H9 (cell line): ENCODE measurements at places on chromosomes 3 and 15. TPM values are rescaled to one million over a fixed set of nuclear protein-coding genes. Genes with fewer than 3 reads are reported as not detected.

GRCh38 chr3:141971571-141971970 is 95.1 kb downstream of the ATP1B3 start:
- DNase-seq: no peak

The COMMD4 gene
- 146 and 159 TPM in 2 replicates for total RNA-seq

- DNase-seq: no peak
Measured at GRCh38 chr15:34336991-34337556, 507 bp downstream of the SLC12A6 start.

DNA sequence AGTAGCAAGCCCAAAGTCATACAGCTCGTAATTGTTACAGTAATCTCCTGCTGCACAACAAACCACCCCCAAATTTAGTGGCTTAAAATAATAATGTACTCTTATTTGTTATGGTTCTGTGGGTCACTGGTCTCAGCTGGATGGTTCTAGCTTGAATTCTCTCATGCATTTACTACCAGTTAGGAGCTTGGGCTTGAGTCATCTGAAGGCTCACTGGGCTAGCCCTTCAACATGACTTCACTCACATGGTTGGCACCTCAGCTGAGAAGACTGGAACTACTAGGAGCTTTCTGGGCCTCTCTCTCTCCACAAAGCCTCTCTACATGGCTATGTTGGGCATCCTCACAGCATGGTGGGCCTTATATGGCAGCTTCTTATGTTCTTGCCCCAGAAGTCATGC is 12.5 kb downstream of the PCOLCE2 start:
- DNase-seq: no peak

DNA sequence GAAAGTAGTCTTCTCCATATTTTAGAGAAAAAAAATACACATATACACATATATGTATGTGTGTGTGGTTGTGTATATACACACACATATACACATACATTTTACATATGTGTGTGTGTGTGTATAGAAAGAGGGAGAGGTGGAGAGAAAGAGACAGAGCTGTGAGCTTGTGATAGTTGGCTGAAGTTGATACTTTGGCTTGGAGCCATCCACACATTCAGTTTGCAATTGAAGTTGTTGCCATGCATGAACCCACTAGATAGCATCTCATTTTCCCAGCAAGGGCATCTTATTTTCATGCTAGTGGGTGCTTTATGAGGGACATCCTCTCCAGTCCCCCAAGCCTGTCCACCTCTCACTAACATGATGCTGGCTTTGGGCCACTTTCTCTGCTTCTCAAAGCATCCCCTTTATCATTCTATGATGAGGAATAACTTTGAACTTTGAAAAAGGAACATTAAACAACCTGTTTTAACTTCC is 228.6 kb downstream of the ZNF621 start:
- no peak for DNase-seq

The ZSCAN2 gene
- 28.4 and 31.2 TPM in 2 replicates for total RNA-seq

The CFAP91 gene
- 2.2 and 2.3 TPM in 2 replicates for total RNA-seq

- DNase-seq: no peak
Measured at GRCh38 chr3:16320711-16321110, 55.7 kb downstream of the OXNAD1 start.

The GOLGA8T gene
- total RNA-seq: 0.53 TPM in 1 of 2 replicates, not detected in the other

DNA sequence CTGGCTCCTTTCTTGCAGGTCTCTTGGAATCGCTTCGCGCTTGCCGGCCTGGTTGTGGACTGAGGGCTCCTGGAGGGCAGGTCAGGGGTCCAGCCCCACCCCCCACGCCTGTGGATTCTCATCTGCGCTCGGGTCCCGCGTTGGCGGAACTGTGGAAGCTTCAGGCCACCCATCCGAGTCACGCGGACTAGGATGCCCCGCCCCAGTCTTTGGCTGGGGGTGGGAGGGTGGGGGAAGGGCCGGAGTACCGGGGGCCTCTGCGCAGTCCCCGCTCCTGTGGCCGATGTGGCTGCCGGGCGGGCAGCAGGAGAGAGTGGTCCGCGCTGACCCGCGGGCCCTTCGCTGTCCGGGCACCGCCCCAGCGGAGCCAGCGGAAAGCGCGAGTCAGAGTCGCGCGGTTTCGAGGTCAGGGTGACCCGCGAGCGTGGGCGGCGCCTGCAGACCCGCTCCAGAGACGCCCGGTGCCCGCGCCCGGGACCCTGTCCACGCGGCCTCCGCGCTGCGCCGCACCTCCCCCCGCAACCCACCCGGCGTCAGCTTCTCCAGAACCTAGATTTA is 114.2 kb downstream of the KLF13 start:
- DNase-seq: no peak

- no peak for DNase-seq
Measured at GRCh38 chr3:58072052-58072762, 64.0 kb downstream of the FLNB start.

GRCh38 chr3:86969500-86970189 is 21.3 kb downstream of the VGLL3 start:
- DNase-seq: peak; percentile 51

The CLEC3B gene
- total RNA-seq: not detected in 2 replicates

The CLDN11 gene
- total RNA-seq: 1.7 and 2.4 TPM in 2 replicates

The ESYT3 gene
- total RNA-seq: 5.9 and 6.3 TPM in 2 replicates

DNA sequence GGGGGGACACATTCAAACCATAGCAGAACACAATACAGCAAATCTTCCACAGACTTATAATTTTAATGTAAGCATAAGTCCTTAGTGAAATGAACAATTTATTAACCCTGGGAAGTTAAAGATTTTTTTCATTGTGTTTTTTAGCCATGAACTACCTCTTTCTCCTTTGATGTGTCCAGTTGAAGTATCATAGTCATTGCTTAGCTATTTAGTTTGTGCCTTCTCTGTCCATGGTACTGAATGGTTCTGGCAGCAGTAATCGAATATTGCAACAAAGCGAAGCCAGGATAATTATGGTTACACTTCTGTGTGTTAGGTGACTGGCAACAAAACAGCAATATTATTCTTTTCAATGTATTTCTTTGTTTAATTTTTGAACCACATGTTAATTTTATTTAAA is 403.0 kb upstream of the ONECUT1 start:
- DNase-seq: no peak

The GOLGA6D gene
- total RNA-seq: 0.35 and 0.37 TPM in 2 replicates

The GOLGA8S gene
- 0.07 TPM in 2 replicates for total RNA-seq

The TRIM42 gene
- not detected in 2 replicates for total RNA-seq

The CELSR3 gene
- total RNA-seq: 23.5 and 23.9 TPM in 2 replicates

The ARL8B gene
- 29.0 and 30.6 TPM in 2 replicates for total RNA-seq

DNA sequence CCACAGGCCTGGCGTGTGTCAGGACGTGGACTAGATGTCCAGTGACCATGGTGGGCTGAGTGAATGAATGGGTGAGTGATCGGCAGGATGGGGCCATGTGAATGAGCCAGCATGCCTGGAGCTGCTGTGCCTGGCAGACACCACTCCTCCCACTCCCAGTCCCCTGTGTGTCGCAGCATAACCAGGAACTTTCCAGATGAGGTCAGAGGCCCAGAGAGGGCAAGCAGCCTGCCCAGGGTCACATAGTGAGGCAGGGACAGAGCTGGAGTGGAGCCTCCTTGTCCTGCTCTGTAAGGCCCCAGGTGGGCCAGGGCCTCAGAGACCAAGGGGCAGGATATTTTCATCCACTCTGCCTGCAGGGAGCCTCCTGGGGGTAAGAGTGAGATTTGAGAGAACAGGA is 6.4 kb downstream of the IQSEC1 start:
- DNase-seq: no peak

- no peak for DNase-seq
Measured at GRCh38 chr3:127637546-127637945, 8.6 kb downstream of the PODXL2 start.

DNA sequence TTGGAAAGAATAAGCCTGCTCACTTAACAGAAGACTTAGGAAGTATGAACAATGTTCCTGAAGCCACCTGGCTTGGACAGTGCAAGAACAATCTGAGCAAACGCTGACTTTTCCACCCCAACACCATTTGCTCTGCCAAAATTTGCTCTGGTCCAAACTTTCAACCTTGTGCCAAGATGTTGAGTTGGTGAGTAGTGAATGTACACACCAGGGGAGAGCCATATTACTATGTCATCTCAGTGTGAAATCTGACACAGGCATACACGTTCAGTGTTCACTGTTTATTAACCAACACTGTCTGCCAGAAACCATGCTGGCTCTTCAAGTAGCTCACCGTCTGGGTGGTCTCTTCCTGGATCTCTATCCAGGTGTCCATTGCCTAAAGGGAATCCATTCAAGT is 152.9 kb upstream of the LPP start:
- no peak for DNase-seq

DNA sequence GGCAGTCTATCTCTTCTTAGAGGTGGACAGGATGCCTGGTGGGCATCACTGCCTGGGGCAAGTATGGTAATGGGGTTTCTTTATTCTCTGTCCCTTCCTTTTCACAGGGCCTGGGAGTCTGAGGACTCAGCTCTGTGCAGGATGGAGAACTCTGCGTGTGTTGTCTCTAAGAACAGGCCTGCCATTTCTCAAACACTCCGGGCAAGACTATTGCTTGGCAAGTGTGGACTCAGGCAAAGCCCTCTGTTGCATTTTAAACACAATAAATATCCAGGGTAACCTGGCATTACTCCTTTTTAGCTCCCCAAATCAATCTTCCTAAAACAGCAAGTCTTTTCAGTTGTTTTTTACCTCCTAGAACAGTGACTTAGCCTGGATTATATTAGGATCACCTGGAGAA is 185.1 kb upstream of the ROPN1 start:
- DNase-seq: no peak

The TMC3 gene
- not detected in 2 replicates for total RNA-seq

The MYD88 gene
- 33.4 and 34.2 TPM in 2 replicates for total RNA-seq

The PLSCR5 gene
- total RNA-seq: not detected in 2 replicates

The SEC22A gene
- 6.2 and 9.9 TPM in 2 replicates for total RNA-seq

The C15orf62 gene
- 0.44 and 0.70 TPM in 2 replicates for total RNA-seq

- no peak for DNase-seq
Measured at GRCh38 chr3:45406772-45407171, 18.4 kb downstream of the LARS2 start.
